ENCODE measurements at places on chromosomes 5 and 9.

DNA sequence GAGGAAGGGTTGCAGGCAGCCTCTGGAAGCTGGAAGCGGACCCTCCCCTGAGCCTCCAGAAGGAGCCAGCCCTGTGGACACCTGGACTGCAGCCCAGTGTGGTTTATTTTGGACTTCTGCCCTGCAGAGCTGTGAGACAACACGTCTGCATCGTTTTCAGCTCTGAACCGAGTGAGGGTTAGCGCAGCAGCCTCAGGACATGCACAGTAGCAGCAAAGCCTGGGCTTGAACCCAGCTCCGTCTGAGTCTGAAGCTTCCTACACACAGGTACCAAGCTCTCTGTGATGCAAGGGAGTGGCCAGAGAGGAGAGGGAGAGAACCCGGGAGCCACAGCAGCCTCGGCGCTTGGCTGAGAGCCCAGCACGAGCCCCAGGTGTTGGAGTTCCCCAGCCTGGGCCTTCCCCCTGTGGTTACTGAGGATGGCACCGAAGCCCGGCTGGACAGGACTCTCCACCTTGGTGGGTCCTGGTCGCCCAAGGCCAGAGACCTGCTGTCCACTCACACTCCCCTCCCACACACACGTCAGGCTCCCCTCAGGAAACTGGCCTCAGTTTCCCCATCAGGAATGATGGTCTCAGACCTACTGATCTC, 128.2 kb downstream of the OLFM1 start:
- no peak for DNase-seq

- DNase-seq = no peak
Measured at GRCh38 chr5:159902444-159903121, 13.7 kb upstream of the ADRA1B start.

- no peak for DNase-seq
Measured at GRCh38 chr5:73186976-73187375, 14.0 kb downstream of the TMEM174 start.

DNA sequence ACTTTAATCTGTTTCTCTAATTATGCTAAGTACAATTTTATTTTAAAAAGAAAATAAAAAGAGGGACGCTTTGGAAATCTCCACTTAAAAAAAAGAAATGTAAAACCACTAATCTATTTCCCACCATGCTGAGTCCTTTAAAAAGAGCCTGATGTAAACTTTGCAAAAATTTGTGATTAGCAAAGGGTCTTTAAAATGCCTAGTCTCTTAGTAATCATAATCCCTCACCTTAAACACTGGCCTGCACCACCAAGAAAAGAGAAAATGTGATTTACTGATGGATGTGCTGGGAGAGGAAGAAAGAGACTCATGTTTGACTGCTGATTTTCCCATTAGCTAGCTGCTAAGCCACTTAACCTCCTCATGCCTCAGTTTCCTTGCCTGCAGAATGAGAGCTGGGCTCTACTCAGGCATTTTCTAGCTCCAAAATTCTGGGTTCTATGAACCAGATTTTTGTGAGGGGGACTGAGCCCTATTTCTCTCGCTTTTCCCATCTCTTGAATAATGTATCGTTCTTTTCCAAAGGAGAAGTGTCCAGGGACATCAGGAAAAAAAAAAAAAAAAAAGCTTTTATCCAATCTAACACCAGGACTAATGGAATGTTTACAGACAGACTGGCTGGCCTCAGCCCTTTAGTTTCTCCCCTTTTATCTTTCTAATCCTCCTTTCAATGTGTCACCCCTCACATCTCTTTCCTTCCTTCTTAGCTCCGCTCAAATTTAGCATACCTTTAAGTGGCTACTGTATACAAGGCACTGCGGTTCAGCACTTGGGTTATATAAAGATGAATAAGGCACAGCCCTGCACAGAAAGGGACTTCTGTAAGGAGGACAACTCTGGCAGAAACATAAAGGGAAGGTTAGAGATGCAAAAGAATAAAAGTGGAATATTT, 312.4 kb downstream of the ARL15 start:
- DNase-seq = no peak

DNA sequence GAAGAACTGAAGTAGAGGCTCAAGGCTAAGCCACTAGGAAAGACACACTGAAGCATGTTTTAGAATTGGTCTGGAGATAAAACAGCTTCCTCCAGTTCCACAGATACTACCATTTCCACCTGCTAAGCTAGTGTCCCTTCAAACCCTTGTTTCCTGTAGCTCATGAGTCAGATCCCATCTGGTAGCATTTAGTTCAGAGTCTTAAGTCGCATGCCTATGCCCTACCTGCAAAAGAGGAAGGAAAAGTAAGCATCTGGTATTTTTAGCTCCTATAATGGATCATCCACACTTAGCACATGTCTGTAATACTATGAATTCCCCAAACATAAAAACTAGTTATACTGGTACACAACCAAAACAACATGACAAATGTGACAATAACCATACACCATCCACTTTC, 92.1 kb downstream of the CDKN2A start:
- DNase-seq = no peak

GRCh38 chr9:130002320-130002719, 40.7 kb downstream of the FNBP1 start:
- no peak for DNase-seq

GRCh38 chr9:37952731-37953130, 48.8 kb upstream of the SLC25A51 start:
- no peak for DNase-seq

GRCh38 chr5:142086679-142087078, 21.9 kb upstream of the NDFIP1 start:
- DNase-seq = no peak

DNA sequence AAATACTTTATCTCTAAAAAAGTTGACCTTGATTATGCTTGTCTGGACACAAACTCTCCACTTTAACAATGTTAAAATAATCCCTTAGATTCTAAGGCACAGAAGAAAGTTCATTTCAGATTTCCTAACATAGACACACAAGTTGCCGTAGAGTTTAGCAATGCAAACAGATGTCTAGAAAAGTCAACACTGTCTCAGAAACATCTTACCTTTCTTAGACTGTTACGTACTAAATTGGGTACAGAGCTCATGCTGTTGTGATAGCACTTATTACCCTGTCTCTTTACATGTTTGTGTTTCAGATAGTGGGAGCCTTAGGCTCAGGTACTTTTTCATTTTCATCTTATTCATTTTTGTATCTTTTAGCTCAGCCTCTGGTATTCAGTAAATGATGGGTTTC, 52.0 kb downstream of the C5 start:
- DNase-seq = no peak

GRCh38 chr5:27701931-27702903, 663.8 kb upstream of the CDH9 start:
- DNase-seq = no peak

GRCh38 chr5:169946743-169947295, 33.5 kb downstream of the INSYN2B start:
- no peak for DNase-seq

DNA sequence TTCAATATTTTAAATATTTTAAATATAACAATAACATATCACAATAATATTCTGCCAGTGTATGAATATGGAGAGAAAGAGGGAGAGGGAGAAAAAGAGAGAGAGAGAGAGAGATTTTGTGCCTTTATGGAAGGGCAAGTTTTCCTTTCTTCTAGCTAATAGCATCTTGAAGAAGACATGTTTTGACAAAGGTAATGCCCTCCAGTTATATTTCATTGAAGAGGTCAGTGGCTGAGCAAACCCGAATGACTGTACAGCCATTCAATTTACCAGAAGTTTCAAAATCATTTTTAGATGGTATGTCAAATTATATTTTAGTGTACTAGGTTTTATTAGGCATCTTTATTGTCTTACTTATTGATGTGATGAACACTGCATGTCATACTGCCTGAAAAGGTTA, 139.3 kb downstream of the EMB start:
- DNase-seq = no peak

GRCh38 chr9:89657295-89657694, 52.5 kb downstream of the GADD45G start:
- no peak for DNase-seq

- DNase-seq = no peak
Measured at GRCh38 chr5:59795141-59795540, 98.4 kb downstream of the PDE4D start.

- DNase-seq = no peak
Measured at GRCh38 chr9:69001921-69002320, 12.0 kb downstream of the PRKACG start.

- DNase-seq = no peak
Measured at GRCh38 chr5:17918373-17919104, 284.3 kb downstream of the TAF11L14 start.

- DNase-seq = no peak
Measured at GRCh38 chr5:107135391-107135790, 535.3 kb downstream of the EFNA5 start.

DNA sequence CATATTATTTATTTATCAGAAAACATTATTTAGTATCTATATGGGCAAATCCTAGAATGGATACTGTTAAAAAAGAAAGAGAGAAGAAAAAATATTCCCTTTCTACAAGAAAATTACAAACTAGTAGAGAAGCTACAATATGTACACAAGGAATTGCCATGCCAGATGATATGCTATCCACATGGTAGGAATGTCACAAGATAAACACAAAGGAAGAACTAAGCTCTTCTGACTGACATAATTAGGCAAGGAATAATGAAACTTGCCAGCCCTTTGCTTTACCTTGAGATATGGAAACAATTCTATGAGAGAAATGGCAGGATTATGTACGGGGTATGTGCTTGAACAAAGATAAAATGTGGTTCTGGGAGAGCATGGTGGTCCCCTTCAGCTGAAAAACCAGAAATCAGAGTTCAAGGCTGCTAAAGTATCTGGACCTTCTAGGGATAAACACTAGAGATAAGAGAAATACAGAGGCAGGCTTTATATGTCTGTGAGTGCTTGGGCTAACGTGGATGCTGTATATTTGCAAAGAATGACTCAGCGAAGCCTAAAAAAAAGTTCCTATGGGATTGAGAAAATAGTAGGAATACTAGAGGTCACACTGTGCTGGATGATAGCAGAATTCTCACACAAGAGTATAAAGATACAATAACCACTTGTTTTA, 451.6 kb downstream of the TLE1 start:
- DNase-seq = no peak

DNA sequence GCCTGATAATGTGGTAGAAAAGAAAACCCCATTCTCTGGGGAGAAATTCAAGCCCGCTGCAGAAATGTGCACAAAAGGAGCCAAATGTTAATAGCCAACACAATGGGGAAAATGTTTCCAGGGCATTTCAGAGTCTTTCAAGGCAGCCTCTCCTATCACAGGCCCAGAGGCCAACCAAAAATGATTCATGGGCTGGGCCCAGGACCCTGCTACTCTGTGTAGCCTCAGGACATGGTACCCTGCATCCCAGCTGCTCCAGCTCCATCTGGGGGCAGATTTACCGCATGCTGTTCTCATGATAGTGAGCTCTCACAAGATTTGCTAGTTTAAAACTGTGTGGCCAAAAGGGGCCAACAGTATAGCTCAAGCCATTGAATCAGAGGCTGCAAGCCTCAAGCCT, 41.1 kb downstream of the RAPGEF6 start:
- DNase-seq = no peak
